ENCODE measurements at places on chromosomes 1 and 21.

- DNase-seq = no peak
Measured at GRCh38 chr1:204087181-204087892, 14.4 kb downstream of the SOX13 start.

GRCh38 chr1:65817891-65818290, 25.2 kb downstream of the PDE4B start:
- DNase-seq = no peak

DNA sequence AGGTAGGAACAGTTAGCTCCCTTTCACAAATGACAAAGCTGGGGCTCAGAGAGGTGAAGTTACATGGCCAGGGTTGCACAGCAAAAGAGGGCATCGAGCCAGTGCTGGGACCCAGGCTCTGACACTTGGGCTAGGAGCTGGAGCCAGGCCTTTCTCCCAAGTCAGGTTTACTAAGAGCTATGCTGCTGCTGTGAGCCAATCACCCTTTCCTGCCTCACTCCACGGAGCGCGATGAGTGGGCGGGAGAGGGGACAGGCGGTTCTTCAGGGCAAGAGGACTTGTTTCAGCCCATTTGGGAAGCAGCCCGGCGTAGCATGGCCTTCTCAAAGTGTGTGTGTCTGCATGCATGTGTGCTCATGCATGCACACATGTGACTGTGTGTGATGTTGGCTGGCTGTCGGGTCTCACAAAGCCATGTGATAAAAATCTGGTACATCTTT, 10.6 kb downstream of the ID3 start:
- peak; percentile 71 for DNase-seq

GRCh38 chr1:2476061-2476999, at the start of gene PLCH2:
Gene PLCH2, plus strand, starts transcription at chr1:2476289. Its CDS starts 300 bp downstream, at chr1:2476589.
- DNase-seq = no peak

GRCh38 chr1:202202500-202203168, 9.0 kb downstream of the LGR6 start:
- no peak for DNase-seq

- no peak for DNase-seq
Measured at GRCh38 chr1:40390857-40391256, 17.3 kb downstream of the SMAP2 start.

- DNase-seq = no peak
Measured at GRCh38 chr21:41437729-41438128, 11.7 kb downstream of the MX1 start.

DNA sequence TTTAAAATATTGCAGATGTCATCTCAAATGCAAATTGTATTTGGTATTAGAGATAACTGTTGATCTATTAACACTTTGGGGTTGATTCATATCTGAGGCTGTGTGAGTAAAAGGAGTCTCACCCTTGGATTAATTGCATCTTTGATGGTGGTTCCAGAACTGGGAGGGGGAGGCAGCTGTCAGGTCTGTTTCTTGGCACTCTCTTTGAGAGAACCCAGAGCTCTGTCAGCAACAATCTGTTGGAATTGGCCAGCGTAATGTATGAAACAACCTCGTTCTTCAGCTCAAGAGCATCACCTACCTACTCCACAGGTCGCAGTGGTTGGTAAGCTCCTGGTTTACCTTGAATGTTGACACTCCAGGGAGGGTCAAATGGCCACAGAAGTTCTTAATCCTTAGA, 424.1 kb downstream of the CAMTA1 start:
- DNase-seq = no peak

- DNase-seq = peak; percentile 38
Measured at GRCh38 chr1:50308878-50309277, 114.4 kb downstream of the DMRTA2 start.

GRCh38 chr1:46407636-46408035, 13.5 kb downstream of the FAAH start:
- no peak for DNase-seq

DNA sequence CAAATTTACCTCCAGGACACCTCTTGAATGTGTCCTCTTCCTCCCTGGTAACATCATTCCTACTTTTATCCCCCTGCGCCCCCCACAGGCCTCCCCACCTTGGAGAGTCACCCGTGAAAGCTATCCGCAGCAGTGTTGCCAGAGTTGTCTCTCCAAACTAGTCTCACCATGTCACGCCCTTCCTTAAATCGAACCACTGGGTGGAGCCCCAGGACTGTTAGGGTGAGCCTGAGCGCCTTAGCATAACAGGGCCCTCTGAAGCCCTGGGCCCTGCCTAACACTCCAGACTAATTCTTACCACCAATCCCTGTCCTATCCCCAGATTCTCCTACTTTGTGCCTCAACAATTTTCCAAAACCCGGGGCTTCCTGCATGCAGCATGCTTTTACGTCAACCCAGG, 35.0 kb downstream of the HSD3B2 start:
- no peak for DNase-seq

DNA sequence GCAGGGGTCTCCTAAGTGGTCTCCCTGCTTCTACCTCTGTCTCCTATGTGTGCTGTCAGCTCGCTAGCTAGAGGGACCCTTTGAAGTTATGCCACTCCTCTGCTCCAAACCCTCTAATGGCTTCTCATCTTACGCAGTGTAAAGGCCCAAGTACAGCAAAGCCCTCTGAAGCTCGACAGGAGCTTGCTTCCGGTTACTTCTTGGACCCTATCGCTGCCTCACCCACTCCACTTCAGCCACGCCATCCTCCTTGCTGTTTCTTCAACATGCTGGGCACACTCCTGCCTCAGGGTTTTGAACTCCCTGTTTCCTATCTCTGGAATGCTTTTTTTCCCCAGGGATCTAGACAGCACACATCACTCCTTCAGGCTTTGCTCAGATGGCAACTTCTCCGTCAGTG, 102.3 kb upstream of the F3 start:
- no peak for DNase-seq

GRCh38 chr1:96992871-96993270, 271.3 kb downstream of the PTBP2 start:
- DNase-seq = peak; percentile 60

GRCh38 chr1:33176362-33176850, 5.4 kb downstream of the TRIM62 start:
- no peak for DNase-seq

Data from fibroblast of skin of right biceps (primary cell).